ENCODE measurements at places on chromosomes 6 and 20. TPM values are rescaled to one million over a fixed set of nuclear protein-coding genes. Genes with fewer than 3 reads are reported as not detected.

DNA sequence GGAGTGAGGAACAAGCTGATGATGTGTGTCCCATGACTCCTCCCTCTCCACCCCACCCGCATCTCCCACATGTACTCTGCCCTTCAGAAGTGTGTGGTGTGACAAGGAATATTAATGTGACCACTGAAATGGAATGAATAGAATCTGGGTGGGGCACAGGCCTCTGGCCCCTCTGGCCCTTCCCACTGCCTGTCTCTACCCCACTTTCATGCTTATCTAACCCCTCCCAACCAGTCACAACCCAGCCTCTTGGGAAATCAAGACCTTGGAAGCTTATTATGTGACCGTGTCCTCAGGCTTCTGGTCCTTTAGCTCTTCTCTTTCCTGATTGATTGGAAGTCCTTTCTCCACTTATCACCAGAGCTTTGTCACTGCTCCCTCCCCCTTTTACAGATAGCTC is 312.2 kb upstream of the SOX4 start:
- no peak for DNase-seq

NKAIN2 gene
- total RNA-seq = not detected

DNA sequence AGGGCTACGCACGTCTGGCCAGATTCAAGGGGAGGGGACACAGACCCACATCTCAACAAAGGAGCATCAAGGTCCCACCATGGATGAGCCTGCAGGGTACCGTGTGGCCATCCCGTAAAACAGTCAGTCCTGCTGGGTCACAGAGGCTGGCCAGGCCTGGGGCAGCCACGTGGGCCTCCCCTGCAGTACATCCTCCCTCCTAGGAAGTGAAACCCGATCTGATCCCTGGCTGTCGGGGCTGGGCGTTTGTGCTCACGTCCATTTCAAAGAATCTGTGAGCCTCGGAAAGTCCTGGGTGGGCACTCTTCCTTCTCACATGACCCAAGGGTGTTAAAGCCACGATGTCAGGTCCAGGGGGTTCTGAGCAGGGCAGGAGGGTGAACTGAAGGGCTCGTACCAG is 14.3 kb downstream of the SULF2 start:
- DNase-seq = no peak

NOX3 gene
- not detected for total RNA-seq
